Breast epithelium (tissue), 4 donors: ENCODE measurements at places on chromosomes 1 and 21.

DNA sequence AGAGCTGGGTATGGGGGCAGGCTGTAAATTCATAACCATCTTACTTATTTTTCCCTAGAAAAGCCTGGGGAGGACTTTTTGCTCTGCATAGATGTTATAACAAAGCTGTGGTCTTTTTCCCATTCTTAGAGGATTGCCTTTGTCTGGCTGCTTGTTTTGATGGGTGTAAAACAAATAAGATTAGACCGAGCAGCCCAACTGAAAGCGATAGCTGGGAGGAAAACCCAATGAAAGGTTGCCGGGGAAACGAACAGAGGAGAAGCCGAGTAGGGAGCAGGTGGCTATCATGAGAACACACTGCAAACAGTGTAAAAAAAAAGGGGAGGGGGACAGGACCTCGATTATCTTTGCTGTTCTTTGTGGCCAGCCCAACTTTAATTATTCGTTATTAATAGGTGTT, 1.9 kb downstream of the ELAVL4 start:
- no peak for DNase-seq

DNA sequence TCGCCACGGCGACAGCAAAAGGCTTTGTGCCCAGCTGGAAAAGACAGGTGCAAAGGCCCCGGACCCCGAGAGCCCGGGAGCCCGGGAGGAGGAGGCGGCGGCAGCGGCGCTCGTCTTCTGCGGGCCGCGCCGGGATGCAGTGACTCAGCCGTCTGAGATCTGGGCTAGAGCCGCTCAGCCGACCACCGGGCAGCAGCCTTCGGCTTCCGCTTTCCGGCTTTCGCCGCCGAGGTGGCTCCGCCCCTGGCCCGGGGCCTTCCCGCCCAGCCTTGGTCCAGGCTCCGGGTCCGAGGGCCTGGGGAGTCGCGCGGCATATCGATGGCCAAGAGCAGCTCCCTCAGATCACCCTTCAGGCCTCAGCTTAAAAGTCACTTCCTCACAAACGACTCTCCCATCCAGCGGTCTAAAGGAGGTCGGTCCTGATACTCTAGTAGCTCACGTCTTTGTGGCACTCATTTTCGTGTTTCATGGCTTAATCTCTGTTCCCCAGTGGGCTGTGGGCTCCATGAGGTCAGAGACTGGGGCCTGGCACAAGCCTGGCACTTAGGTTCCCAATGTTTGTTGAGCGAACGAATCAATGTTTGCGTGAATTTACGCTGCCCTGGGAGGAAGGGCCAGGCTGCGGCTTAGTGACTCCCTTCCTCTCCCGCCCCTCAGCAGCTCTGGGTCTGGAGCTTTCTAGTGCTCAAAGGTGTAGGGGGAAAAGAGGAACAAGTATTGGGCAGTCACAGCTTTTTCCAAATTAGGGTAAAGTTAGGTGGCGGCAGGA, at the start of gene PHTF1:
Gene PHTF1, minus strand, starts transcription at position 154 of the 769 bp plus-strand sequence. CDS start 783 bp downstream, outside the sequence.
- peak; percentile 58 for DNase-seq

- no peak for DNase-seq
Measured at GRCh38 chr1:160618763-160619274, 28.0 kb downstream of the SLAMF1 start.

DNA sequence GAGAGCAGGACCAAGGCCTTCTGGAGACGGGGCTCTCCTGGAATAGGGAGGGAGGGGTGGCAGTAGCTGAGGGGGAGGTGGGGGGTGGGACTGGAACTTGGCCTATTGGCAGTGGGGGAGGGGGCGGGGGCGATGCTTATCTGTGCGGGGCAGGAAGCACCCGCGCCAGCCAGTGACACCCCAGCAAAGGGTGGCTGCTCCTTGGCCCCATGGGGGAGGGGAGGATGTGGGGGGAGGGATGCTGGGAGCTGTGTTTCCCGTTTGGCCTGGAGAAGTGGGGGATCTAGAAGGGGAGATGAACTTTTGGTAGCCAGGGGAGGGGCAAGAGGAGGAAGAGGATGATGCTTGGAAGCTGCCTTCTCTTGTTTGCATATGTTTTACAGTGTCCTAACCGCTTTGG, 11.0 kb downstream of the ZBTB7B start:
- DNase-seq = no peak

GRCh38 chr1:92599184-92599583, 112.5 kb upstream of the GFI1 start:
- DNase-seq = no peak

GRCh38 chr1:233714631-233715217, 100.8 kb downstream of the KCNK1 start:
- no peak for DNase-seq

- DNase-seq = no peak
Measured at GRCh38 chr1:82323144-82323841, 522.6 kb downstream of the ADGRL2 start.

DNA sequence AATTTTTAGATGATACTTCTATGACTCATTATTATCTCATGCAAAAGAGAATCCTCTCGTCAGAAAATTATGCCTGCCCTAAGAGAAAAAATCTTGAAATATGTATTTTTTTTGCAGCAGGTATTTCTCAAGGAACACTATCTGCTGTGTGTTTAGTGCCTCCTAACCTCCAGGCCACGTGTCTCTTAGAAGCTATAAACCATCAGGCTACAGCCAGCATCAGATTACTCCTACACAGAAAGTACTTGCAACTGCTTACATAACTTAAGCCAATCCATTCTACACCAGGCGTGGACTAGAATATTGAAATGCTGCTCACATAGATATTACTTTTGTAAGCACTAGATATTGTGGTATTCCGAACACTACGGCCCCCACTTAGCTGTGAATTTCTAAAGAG, 933.4 kb downstream of the PLA2G4A start:
- DNase-seq = no peak

GRCh38 chr1:234853906-234854644, 244.1 kb upstream of the IRF2BP2 start:
- no peak for DNase-seq

- no peak for DNase-seq
Measured at GRCh38 chr1:112605633-112606327, 13.2 kb downstream of the ST7L start.

DNA sequence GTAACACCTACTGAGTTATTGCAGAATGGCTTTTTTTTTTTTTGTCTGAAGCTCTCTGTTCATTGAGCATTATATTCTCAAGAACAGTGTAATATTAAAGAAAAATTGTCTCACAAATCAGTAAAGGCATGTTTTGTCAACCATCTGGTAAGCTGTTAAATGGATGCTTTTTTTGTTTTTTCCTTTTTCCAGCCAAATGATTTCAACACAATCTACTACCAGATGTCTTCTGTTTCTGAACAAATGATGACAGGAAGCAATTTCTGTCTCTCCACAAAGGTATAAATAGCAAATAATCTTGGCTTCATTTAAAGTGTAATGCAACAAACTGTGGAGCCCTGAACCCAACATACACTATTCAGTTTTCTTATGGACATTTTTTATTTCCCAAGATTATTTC, 78.6 kb upstream of the RGS2 start:
- DNase-seq = no peak

DNA sequence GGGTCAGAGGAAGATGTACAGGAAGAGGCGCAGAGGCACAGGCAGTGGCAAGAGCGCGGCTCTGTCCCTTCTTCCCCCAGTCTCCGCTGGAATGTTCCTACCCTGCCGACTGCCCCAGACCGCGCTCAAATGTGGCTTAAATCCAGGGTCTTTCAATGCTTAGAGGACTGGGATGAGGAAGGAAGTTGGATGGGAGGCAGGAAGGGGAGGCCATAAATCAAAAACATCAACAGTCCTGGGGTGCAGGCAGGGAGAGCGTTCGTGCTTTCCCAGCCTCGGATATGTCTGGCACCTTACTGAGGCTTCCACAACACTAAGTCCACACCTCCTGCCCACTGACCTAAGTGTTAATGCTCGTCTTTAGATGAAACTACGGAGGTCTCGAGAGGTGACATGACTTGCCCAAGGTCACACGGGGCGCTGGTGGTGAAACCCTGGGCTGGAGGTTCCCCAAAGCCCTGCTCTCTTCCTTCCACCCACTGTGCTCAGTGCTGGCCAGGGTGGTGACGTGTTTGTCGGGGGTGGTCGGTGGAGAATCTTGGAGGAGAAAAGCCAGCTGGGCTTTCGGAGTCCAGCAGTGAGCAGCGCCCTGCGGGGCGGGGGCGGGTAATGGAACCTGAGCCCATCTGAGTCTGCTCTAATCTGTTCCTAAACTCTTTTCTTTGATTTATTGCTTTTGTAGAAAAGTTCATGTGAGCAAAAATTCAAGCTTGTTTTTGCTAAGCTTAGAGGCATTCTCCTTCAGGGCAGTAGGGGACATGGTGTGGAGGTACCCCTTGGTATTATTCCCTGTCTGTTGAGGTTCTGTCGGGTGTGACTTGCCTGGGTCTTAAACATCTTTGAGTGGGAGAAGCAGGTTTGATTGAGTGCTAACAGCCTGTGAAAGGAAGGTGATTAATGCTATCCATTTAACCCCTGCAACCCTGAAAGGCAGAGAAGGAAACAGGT, 708 bp downstream of the CDA start:
- DNase-seq = no peak

- DNase-seq = no peak
Measured at GRCh38 chr1:53617851-53618499, 121.0 kb downstream of the GLIS1 start.

GRCh38 chr1:201259476-201260235, 23.6 kb upstream of the PKP1 start:
- peak; percentile 60 for DNase-seq

GRCh38 chr1:97938285-97938642, 17.4 kb upstream of the DPYD start:
- DNase-seq = no peak

DNA sequence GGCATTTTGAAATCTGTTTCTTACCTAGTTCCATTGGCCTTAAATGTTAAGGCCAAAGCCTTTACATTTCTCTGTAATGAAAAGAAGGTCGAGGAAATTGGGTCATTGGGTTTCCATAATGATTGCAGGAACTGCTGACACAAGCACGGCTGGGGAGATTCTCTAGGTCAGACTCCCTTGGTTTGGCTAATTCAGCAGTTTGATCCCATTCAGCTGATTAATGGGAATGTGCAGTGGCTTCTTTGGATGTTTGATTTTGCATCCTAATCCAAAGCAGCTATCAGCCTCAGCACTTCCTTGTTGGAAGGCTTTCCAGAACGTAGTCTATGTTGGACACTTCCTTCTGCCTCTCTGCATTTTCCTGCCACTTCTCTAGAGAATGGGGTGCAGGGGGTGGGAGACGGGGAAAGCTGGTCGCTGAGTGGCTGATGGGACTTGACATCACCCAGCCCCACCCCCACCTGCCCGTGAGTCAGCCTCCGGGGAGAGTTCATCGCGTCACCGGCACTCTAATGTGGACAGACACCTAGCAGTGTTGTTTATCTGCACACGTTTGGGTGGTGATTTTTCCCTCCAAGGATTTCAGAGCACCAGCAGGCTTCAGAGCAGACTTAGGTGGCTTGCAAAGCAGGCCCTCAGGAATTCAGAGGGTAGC, 5.4 kb downstream of the PSEN2 start:
- no peak for DNase-seq

DNA sequence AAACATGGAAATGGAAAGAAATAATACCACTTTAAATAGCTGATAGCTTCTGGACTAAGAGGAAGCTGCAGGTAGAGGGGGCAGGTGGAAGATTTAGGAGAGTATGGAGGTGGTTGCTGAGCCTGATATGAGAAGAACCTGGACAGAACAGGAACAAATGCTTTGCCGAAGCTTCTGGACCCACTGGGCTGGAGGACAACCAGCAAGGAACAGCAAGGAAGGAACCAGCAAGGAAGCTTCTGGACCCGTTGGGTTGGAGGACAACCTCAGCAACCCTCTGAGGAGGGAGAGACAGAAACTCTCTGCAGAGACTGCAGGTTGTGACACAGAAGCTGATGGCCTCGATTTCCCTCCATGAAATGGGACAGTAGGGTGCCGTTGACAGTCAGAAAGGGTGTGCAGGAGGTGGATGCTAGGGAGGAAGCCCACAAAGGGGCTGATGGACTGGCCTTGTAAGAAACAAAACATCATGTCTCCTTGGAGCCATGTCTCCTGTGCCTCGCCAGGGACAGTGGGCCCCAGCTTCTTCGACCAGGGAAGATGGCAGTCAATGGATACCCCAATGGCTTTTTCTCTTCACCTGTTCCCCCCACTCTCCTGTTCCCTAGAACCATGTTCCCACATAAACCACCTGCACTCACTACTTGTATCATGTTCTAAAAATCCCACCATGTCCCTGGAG, 8.3 kb upstream of the WNT3A start:
- peak; percentile 7 for DNase-seq

- no peak for DNase-seq
Measured at GRCh38 chr1:101996825-101997465, at the start of gene OLFM3. OLFM3 (minus strand) TSS chr1:101996926.

DNA sequence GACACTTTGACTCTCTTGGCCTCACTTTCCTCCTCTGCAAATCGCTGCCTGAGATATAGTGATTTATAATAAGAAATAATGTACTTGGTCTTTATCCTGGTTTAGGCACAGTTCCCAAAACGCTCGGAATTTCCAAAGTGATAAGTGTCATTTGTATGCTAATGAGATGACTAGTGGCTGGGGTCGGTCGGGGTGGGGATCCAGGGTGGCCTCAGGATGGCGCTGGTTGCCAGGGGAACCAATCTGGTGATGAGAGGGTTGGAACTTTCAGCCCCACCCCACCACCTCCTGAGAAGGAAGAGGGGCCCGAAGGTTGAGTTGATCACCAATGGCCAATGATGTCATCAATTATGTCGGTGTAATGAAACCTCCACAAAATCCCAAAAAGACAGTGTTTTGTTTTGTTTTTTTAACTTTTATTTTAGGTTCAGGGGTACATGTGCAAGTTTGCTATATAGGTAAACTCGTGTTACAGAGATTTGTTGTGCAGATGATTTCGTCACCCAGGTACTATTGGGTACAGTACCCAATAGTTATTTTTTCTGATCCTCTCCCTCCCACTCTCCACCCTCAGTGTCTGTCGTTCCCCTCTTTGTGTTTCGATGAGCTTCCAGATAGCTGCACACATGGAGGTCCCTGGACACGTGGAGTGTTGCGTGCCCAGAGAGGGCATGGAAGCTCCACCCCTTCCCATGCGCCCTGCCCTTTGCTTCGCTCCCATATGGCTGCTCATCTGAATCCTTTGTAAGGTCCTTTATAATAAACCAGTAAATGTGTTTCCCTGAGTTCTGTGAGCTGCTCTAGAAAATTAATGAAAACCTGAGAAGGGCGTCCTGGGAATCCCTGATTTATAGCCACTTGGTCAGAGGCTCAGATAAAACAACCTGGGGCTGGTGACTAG, 97.2 kb downstream of the KCNN3 start:
- no peak for DNase-seq

- no peak for DNase-seq
Measured at GRCh38 chr1:197806718-197807117, 31.4 kb upstream of the DENND1B start.

- no peak for DNase-seq
Measured at GRCh38 chr1:1088801-1089680, 14.9 kb upstream of the RNF223 start.

DNA sequence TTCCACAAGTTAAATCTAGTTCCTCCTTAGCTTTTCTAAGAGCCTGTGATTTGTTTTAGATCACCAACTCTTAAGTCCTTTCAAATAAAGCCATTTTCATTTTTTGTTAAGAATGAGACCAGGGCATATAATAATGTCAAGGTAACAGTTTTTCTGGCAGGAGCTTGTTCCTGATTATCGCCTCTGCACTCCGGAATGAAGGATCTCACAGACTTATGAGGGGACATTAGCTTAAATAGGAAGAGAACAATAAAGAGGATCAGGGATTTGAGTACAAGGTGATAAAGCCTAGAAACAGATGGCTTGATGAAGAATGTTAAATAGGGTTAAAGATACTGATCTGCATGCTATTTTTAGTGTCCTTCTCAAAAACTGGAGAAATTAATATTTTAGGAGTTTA, 13.6 kb upstream of the OTUD7B start:
- DNase-seq = no peak

GRCh38 chr1:115409094-115410015, 71.3 kb upstream of the NGF start:
- no peak for DNase-seq
